Occipital lobe (tissue), 3 donors: ENCODE measurements at places on chromosomes 7 and 10.

- DNase-seq: no peak
Measured at GRCh38 chr10:123795846-123796590, 95.6 kb downstream of the CPXM2 start.

GRCh38 chr7:150957133-150958020, 20.7 kb downstream of the KCNH2 start:
- DNase-seq: no peak

DNA sequence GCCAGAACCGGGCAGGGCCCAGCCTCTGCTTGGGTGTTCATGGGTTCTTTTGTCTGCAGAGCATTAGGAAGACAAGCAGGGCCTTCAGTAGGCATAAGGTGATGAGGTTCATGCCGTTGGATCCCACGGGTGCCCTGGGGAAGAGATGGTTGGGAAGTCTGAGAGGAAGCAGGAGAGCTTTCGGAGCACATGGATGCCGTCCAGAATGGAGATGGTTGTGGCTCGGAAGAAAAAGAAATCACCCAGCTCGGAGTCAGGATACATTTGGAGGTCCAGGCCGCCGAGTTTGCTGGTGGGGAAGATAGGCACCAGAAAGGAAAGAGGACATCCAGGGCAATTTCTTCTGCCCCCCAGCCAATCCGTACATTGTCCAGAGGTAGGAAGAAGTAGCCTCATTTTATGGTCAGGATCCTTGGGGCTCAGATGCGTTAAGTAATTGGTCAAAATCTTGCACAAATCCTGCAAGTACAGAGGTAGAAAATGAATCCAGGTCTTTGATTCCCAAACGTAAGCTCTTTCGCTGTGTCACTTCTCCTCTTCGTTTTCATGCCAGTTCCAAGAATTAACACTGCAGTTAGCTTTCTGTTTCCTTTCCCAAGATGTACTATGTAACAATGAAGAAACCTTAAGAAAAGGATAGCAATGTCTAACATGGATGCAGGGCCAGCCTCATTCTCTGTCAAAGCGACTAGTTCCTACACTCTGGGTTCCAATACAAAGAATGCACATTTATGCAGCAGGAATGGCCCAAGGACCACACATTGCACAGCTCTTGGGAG, 147.8 kb upstream of the KLF6 start:
- DNase-seq: no peak

DNA sequence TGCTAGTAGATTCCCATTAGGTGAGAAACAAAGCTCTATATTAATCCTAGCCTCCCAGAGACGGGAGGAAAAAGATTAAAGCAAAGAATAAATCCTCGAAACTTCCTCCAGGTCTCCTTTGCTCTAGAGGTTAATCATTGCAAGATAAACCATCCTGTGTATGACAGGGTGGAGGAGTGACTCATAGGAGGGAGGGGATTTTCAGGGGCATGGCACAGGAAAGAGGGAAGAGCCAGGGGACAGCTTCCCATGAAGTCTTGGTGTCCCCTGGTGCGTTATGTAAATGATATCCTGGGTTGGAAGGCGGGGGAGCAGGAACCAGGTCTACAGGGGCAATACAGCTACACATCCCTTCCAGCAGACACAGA, 780 bp downstream of the CYP3A5 start:
- DNase-seq: no peak

DNA sequence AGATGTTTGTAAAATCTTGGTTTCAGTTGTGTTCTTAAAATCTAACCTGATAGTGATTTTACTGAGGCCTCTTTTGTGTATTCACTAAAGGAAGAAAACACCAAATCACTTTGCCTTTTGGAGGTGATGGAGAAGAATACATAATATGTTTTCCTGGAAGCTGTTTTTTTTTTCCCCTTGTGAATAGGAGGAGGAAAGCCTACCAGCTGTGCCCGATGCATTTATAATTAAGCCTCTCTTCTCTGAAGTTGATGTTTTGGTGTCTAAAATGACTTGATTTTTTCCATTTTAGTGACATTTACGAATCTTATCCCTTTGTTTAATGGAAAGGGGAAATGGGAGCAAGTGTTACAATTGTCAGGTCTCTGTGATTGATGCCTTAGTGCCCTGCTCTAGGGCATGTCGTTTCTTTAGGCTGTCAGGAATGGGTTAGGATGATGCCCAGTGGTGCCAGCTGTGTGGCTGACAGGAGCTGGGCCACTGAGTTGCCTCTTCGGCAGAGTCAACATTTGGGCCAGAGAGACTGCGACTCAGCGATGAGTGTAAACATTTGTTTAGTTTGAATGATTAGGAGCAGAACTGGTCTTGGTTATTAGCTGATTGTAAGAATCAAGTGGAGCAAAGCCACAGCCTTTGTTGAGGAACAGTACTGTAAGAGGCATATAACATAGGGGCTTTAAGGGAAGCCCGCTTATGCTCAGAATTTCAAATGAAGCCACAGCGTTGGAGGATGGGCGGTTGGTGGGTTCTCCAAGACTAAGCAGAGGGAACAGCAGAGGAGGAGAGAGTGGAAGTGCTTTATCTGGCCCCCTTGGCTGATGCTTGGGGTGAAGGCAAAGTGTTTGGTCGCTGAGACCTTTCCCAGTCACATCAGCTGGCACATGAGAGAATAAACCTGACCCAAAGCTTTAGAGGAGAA, 81.6 kb downstream of the CDK14 start:
- no peak for DNase-seq

DNA sequence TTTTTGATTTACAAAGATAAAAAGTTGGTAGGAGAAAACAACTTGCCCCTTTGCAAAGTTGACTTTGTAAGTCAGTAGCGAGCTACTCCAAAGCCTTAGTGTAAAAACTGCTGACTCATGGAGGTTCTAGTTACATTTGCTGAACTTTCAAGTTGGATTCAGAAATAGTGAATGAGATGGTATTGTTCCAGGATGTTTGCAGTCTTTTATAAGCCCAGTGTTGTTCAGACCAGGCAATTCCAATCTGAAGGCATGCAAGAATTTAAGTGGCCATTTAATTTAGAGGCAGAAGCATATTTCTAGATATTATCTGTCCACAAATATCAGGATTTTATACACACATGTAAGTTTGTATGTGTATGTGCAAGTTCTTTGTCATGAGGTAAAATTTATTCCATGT, 21.6 kb downstream of the TES start:
- no peak for DNase-seq

DNA sequence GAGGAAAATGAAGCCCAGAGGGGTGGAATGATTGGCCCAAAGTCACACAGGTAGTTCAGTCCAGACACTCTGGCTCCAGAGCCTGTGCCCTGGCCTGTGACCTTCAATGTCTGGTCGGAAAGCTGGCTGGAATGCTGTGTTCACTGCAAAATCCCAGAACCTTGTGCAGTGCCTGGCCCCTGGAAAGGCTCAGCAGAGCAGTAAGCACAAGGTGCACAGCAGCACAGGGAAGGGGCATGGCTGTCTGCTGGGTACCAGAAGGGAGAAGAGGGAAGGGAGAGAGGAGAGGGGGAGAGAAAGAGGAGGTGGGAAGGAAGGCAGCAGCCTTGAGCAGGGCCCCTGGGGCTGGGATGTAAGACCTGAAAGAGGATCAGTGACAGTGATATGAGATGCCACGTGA, 28.4 kb upstream of the C10orf71 start:
- DNase-seq: no peak

- no peak for DNase-seq
Measured at GRCh38 chr7:94400022-94400421, 5.3 kb downstream of the COL1A2 start.

GRCh38 chr7:64883113-64883905, 19.8 kb upstream of the ZNF273 start:
- DNase-seq: no peak
